ENCODE measurements at places on chromosomes 1 and 21.

DNA sequence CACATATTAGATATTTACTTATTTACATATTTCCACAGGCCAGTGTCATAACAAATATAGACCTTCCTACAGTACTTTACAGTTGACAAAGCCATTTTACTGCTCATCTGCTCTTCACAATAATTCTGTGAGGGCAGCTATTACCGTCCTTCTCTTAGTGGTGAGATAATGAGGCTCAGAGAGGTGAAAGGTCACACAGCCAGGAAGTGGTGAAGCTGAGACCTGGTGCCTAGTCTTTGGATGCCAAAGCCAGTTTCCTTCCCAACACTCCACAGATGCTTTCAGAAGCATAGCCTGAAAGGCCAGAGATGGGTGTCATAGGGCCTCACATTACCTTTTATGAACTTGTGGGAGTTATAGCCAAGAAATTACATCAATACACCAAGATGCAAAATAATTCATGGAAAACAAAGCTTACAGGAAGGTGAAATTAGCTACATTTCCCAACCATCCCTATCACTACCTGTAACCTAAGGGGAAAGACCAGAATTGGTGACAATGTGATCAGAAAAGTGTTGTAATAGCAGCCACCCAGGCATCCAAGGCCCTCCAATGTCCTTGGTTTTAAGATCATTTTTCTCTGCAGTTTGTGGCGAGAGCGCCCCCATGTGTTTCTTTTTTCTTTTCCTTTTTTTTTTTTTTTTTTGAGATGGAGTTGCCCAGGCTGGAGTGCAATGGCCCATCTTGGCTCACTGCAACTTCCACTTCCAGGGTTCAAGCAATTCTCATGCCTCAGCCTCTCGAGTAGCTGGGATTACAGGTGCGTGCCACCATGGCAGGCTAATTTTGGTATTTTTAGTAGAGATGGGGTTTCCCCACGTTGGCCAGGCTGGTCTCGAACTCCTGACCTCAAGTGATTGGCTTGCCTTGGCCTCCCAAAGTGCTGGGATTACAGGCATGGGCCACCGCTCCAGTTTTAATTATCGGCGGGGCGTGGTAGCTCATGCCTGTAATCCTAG, 26.5 kb upstream of the RPL11 start:
- DNase-seq, result no peak

- no peak for DNase-seq
These were observed 100.0 kb upstream of the EDEM3 start for GRCh38 chr1:184854496-184855140.

DNA sequence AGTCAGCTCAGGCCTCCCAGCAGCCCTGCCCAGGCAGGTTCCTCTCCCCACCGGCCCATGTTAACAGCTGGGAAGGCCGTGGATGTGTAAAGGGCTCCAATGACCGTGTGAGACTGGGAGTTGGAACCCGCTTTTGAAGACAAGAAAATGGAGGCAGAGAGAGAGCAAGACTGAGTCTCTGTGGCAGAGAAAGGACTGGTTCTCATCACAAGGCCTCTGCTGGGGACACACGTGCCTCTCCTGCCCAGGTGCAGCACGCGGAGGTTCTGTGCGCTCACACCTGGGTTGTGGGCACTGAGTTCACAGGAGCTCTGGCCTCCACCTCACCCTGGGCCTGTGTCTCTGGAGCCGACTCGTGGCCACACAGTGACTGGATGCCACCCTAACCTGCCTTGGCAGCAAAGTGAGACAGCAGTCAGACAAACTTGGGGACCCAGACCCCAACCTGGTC, 27.0 kb downstream of the RUNX3 start:
- no peak for DNase-seq

GRCh38 chr1:247114351-247115140, 10.4 kb upstream of the ZNF669 start:
- DNase-seq, result no peak

DNA sequence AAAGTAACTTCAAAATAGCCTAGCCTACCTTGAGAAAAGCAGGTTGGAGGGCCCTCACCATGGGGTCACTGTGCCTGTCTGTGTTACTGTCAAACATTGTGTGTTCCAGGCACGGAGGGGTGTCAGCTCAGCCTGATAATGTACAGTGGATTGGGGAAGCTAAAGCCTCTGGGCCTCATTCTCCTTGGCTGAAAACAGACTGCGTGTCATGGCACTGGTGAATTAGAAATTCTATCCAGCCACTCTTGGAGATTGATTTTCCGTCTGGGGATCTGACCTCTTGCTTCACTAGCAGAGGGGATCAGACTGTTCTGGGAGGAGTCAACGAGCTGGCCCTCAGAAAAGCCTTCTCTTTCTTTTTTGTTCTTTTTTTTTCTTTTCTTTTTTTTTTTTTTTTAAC, 123.5 kb upstream of the HOOK1 start:
- DNase-seq, result no peak

DNA sequence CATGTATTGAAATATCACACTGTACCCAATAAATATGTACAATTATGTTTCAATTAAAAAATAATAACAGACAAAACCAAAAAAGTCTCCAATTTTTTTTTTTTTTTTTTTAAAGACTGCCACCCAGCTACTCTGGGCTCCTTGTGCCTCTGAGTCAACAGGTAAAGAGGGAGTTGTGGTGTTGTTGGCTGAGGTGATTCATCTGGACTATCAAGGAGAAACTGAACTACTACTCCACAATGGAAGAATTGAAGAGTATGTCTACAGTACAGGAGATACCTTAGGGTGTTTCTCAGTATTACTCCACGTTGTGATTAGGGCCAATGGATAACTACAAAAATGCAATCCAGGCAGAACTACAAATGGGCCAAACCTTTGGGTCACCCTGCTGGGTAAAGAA, 67.9 kb downstream of the SCMH1 start:
- DNase-seq, result no peak

DNA sequence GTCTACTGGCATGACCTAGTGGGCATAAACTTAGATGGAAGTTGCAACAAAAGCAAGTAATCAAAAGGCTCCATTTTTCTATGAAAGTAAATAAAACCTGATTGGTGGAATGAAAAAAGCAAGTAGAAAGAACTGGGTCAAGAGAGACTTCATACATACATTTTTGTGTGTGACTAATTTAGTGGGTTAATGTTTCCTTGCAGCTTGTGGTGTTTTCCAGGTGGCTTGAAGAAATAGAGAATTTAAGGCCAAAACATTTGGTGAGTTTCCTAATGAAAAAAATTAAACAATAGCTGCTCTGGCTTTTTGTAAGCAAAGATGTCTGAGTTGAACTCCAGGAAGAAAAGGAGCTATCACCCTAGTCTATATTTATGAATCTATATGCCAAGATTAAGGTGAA, 71.0 kb downstream of the ZC3H11B start:
- no peak for DNase-seq

GRCh38 chr1:35881850-35882273, 1.1 kb upstream of the AGO1 start:
- no peak for DNase-seq

- no peak for DNase-seq
These were observed 32.2 kb downstream of the AIDA start for GRCh38 chr1:222680080-222680479.

GRCh38 chr1:228898582-228898992, 163.3 kb downstream of the RHOU start:
- DNase-seq, result no peak

- DNase-seq, result no peak
These were observed 26.1 kb downstream of the SPAG17 start for GRCh38 chr1:118158924-118159323.

DNA sequence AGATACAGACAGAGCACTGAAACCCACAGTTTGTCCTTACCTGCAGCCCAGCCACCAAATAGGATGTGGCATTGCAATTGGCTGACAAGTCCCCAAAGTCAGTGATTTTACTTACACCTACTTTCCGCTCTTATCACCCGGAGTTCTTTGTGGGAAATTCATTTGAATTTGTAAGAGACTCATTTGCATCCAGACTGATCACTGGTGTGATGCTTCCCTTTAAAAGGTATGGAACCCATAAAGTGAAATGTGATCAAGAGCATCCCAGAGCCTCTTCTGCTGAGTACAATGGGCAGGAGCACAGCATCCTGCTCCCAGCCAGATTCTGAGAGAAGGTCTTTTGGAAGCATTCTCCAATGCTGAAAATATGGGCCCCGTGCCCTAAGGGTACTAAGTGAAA, 161.4 kb downstream of the DAB1 start:
- DNase-seq, result no peak

DNA sequence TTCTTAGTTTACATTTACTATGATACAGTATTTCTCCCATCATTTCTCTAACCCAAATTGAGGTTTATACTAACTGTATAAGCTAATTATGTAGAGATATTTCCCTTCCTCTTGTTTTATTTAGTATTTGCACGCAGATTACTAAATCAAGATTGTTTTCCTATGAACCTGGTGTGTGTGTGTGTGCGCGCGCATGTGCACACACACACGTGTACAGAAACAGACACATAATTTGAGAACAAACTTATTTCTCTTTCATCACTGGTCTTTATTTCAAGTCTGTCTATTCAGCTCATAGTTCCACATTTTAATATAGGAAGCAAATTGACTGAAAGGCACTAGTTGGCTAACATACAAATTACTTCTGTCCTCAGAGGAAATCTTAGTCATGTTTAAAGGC, 19.7 kb upstream of the COL24A1 start:
- DNase-seq, result no peak

DNA sequence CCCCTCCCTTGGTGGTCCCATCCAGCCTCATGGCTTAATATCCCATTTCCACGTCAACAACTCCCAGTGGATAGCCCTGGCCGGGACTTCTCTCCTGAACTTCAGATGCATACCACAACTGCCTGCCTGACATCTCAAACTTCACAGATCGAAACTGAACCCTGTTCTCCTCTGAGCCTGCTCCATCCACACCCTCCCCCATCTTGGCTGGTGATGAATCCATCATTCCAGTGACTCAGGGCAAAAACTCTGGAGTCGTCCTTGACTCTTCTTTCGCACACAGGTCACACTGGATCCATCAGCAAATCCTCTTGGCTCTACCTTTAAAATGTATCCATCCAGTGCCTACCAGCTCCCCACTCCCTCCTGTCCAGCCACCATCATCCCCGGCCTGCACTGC, 3.9 kb downstream of the TAS1R2 start:
- DNase-seq, result no peak

- DNase-seq, result no peak
These were observed 47.4 kb downstream of the MAP3K7CL start for GRCh38 chr21:29177800-29178199.

DNA sequence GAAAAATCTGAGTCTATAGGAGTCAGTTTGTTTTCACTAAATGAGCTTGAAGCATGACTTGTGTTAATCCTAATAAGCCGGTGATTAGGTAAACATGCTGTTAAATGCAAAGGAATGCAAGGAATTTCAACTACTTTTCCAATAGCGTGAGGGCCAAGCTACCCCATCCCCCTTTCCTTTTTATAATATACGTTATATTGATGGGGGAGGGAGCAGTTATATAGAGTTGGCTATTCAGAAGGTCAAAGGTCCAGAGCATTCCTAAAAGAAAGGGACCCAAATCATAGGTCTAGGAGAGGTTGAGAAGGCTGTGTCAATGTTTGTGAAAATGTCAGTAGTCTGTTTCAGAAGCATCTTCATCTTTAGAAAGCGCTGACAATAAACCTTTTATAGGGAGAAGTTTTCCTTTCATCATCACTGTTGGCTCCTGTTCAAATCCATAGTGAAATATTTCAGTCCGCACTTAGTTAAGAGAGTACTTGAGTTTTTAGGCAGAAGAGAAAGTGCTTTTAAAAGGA, 3.8 kb downstream of the CCN1 start:
- DNase-seq, result no peak

GRCh38 chr1:109927911-109928321, 17.3 kb downstream of the CSF1 start:
- no peak for DNase-seq

DNA sequence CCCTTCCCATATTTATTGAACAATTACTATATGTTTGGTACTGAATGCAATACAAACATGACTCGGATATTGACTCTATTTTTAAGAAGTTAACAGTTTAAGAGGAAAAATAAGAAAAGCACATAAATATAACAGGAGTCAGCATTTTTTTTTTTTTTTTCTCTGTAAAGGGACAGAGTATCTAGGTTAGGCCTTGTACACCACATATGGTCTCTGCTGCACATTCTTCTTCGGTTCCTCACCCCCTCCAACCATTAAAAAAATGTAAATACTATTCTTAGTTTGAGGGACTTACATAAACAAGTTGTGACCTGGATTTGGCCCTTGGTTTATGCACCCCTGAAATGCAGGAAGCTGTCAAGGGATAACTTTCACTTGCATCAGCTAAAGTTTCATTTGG, 40.4 kb downstream of the PHC2 start:
- DNase-seq, result no peak

GRCh38 chr1:198001776-198002408, 84.7 kb downstream of the LHX9 start:
- no peak for DNase-seq

DNA sequence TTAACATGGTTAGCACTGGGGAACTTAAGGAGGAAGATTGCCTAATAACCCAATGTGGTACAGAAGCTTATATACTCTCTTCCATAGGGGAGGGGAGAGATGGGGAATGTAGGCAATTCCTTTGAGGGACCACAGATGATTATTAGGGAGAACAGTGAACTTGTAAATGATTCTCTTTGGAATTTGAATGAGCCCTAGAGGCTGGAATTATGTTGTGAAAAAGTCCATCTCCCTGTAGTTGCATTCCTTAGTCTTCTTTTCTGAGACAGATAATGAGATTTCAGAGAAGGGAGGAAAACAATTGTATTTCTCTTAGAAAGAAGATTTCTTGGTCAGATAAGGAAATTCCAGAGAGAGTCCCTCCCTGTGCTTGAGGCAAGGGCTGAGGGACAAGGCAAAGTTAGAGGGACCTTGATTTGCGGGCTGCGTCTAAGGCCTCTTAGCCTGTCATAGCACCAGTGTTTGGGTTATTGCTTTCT, 89.0 kb upstream of the HMCN1 start:
- DNase-seq, result no peak

GRCh38 chr21:38729754-38730379, 75.9 kb upstream of the ETS2 start:
- DNase-seq, result no peak

GRCh38 chr1:55010887-55011217, 12.1 kb downstream of the BSND start:
- DNase-seq, result no peak

DNA sequence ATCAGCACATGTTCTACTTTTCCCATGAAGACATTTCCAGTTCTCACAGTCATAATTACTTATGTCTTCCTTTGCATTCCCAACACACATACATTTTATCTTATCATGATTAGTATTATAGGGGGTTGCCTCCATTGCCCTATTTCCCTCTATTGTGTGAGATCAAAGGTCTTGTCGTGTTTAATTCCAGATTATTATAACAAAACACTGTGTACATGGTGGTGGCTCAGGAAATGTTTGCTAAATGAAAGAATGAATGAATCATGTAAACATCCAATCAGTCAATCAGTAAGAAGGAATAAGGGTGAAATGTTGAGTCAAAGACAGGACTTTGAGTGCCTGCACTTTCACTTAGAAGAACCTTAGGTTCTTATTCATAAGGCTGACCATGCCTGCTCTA, 376.0 kb downstream of the SMYD3 start:
- no peak for DNase-seq

- no peak for DNase-seq
These were observed 77.2 kb downstream of the SCCPDH start for GRCh38 chr1:246801241-246802020.

- no peak for DNase-seq
These were observed 14.6 kb downstream of the SLC35E2B start for GRCh38 chr1:1677718-1678580.

GRCh38 chr1:60921175-60921574, 161.2 kb upstream of the NFIA start:
- no peak for DNase-seq

GRCh38 chr1:2189459-2190425, 4.8 kb downstream of the FAAP20 start:
- DNase-seq, result peak; percentile 72

GRCh38 chr1:156655151-156655903, 13.4 kb downstream of the BCAN start:
- no peak for DNase-seq
